ENCODE measurements at places on chromosomes 2 and 18. TPM values are rescaled to one million over a fixed set of nuclear protein-coding genes. Genes with fewer than 3 reads are reported as not detected.

- DNase-seq, result no peak
Measured at GRCh38 chr2:237446338-237446665, 32.3 kb upstream of the COL6A3 start.

- DNase-seq, result no peak
Measured at GRCh38 chr2:25419678-25420242, 78.0 kb upstream of the DNMT3A start.

GRCh38 chr2:75157435-75157834, 41.9 kb downstream of the TACR1 start:
- no peak for DNase-seq

GRCh38 chr2:30942419-30942818, 135.2 kb upstream of the CAPN13 start:
- no peak for DNase-seq

GRCh38 chr2:127531221-127531648, 4.2 kb upstream of the MYO7B start:
- DNase-seq, result no peak

- no peak for DNase-seq
Measured at GRCh38 chr18:27120246-27120645, 64.9 kb downstream of the CHST9 start.

GRCh38 chr2:241926541-241927311, 57.2 kb downstream of the RTP5 start:
- no peak for DNase-seq

GRCh38 chr2:75765798-75766197, 55.1 kb upstream of the GCFC2 start:
- DNase-seq, result no peak

GRCh38 chr18:64752707-64753106, 603.8 kb upstream of the LINC00305 start:
- no peak for DNase-seq

NEUROD1 gene
- not detected for total RNA-seq

TUBA3E gene
- total RNA-seq, result not detected

DSG1 gene
- total RNA-seq, result not detected
